ENCODE measurements at places on chromosomes 16 and 17.
A peak's percentile ranks its signal among the peaks of the same experiment; 100 is the strongest.

- DNase-seq, result no peak
These were observed 15.7 kb downstream of the RBL2 start for GRCh38 chr16:53449816-53450517.

- DNase-seq, result peak; percentile 94
These were observed at the start of gene SOCS1 for GRCh38 chr16:11255737-11256660. Gene SOCS1 (minus strand): TSS chr16:11256204. CDS start chr16:11255478, 726 bp downstream.

DNA sequence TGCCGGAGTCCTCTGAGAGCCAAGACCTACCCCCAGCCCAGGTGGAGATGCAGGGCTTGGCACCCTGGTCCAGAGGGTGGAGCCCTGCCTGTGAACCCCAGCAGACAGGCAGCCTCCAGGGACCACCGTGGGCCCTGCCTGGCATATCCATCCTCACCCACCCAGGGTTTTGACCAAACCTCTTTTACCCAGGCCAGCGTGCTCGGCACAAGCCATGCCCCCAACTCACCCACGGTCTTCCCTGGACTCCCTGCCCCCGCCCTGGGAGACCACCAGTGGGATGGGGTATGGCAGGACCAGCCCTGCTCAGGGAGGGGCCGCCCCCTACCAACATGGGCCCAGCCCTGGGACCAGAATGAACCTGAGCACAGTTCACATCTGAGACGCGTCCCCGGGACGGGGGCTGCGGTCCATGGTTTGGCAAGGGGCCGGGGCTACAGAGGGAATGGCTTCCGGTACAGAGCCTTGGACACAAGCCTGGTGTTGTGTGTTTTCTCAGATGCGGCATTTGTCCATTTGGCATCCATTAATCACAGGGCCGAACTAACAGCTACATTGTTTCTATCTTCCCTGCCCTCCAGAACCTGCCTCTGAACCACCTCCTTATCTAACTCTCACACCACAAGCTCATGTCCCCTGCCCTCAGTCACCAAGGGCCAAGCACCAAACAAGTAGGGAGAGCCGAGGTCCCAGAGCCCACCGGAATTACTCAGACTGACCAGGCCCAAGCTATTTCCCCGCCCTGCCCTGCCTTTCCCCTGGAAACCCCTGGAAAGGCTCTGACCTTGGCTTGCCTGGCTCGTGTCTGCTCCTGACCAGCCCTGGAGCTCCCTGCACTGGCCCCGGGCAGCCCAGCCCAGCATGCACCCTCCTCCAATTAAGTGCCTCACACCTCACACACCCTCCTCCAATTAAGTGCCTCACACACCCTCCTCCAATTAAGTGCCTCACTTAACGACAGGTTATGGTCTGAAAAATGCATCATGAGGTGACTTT lies 14.1 kb downstream of the HS3ST6 start:
- DNase-seq, result no peak

GRCh38 chr17:39765175-39765574 lies 27.4 kb downstream of the GRB7 start:
- DNase-seq, result no peak

DNA sequence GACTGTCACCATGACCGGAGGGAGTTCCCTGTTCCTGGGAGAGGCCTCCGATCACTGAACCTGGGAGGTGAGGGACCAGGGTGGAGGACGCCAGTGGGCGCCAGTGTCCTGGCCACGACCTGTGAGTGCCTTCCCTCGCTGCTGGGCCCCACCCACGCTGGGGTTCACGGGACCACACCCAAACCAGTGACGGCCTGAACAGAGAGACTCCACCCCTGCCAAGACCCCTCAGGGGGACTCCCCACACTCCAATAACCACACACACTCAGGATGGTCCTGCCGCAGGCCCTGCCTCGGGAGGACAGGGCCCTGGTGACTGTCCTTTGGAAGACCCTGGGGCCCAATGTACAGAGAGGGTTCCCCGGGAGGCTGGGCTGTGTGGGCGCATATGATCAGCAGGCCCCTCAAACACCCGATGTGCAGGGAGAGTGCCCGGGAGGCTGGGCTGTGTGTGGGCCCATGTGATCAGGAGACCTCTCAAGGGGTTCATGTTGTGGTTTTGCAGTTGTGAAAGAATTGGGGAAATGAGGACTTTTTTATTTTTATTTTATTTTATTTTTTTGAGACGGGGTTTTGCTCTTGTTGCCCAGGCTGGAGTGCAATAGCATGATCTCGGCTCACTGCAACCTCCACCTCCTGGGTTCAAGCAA lies 26.6 kb downstream of the TPSD1 start:
- DNase-seq, result no peak

GRCh38 chr17:2295575-2295974 lies 8.0 kb downstream of the SMG6 start:
- DNase-seq, result peak; percentile 42

DNA sequence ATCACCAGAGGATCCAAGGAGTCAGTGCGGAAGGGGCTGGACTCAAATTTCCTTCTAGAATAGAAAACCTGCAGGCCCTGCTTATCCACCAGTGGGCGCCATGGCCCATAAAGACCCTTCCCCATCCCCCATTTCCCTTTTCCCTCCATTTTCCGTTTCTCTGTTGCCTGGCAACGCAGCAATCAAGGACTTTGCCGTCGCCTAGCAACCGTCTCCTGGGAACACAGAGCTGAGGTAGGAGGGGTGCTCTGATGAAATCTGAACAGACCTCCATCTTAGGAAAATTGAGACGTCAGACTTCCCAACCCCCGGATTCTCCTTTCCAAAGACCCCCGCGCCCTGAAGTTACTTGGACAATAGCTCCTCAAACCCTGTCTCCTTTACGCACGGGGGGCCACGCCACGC lies 5.7 kb downstream of the DLG4 start:
- peak; percentile 63 for DNase-seq

DNA sequence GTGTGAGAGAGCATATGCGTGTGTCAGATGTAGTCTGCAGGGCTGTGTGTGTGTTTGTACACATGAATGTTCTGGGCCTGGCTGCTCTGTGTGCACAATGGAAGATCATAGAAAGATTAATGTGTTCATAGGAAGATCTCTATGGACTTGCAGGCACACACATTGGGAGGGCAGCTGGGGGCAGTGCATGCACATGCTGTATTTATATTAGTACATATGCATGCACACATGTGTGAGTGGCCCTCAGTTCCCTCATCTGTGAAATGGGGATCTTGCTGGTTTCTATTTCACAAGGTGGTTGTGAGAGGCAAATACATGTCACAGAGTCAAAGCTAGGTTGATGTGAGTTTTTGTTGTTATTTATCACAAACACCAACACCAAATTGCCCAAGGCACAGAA lies 2.1 kb downstream of the CA7 start:
- no peak for DNase-seq

GRCh38 chr16:11520442-11520841 lies 66.3 kb downstream of the LITAF start:
- no peak for DNase-seq

GRCh38 chr17:9238340-9239245 lies 217.3 kb downstream of the NTN1 start:
- DNase-seq, result no peak

- peak; percentile 71 for DNase-seq
These were observed at the start of gene EME2 for GRCh38 chr16:1772362-1772907. Gene EME2 (plus strand): TSS chr16:1772810. CDS start chr16:1773228, 418 bp downstream.

- DNase-seq, result no peak
These were observed 591 bp downstream of the NPW start for GRCh38 chr16:2019921-2020831.

GRCh38 chr17:40364121-40364861 lies at the start of gene GJD3:
Gene GJD3 (minus strand): TSS chr17:40364737. CDS start chr17:40363815, 922 bp downstream.
- no peak for DNase-seq

DNA sequence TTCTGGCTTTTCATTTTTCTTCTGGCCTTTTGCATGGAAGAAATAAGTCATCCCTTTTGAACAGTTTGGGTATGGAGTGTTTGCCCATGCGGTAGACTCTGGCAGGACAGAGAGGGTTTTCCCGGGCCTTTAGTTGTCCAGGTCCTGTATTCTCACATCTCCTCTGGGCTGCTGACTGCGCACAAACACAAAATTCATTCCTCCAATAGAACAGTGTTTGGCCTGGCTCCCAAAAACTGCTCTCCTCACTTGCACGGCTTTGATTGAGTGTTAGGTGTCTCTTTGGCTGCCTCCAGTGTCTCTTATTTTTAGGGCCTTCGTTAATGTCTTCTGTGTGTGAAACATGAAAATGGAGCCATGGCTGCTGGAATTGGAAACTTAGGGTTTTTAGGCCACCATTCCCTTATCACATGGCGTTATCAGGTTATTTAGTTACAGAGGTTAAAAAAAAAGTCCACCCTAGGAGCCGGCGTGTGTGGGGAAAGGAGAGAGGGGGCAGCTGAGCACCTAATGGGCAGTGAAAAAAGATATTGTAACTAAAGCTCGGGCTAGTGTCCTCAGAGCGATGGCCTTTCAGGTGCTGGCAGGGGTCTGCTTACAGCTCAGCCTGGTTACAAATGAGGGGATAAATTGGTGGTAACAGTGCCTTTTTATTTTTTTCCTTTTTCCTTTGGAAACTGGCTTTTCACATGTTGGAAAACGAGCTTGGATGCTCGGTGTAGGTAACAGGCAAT lies 47.3 kb downstream of the PRKCA start:
- DNase-seq, result no peak

DNA sequence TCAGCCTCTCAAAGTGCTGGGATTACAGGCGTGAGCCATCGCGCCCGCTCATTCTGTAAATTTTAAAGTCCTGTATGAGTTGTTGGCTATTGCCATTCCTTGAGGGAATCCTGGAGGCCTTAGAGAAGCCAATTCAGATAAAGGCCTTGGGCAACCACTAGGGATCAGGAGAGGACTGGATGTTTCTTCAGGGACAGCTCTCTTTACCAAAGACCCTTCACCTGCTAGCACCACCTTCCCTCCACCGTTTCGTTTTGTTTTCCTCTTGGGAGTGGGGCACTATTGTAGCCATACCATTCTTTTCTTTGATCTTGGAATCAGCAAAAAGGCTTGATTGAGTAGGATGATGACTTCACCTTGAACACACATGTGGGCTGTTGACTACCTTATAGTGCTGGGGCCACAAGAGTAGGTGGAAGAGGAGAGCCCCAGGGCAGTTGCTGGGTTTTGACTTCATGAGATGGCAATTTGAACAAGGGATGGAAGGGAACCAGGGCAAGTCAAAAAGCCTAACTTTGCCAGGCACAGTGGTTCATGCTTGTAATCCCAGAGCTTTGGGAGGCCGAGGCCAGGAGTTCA lies 7.0 kb upstream of the ANKRD40CL start:
- no peak for DNase-seq

DNA sequence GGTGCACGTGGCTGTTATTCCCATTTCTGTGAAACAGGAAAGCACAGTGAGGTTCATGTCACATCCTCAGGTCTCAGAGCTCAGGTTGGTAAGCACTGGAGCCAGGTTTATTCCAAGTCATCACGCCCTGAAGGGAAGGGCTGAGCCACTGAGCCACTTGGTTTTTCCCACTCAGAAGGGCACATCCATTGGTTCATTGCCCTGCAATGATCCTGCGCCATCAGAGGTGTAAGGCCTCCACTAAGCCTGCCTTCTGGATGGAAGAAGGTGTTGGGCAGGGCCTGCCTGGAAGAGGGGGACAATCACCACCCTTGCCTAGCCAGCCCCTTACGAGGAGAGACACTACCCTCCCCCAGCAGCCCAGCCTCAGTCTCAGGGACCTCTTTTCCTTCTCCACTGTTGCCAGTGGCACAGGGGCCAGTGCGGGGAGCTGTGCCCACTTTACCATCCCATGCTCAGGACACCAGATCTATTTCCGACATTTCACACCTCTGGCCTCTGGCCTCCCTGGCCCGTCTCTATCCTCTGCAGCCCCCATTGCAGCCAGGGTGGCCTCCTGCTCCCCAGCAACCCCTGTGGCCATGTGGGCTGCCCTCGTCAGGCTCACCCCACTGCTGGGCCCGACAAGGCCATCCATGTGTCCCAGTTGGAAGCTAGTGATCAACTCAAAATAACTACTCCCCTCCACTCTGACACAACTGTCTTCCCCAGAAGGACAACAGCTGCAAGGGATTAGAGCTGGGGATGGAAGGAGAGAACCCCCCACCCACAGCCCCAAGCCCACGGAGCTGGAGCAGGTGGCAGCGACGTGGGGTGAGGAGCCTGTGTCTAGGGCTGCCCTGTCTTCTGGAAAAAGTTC lies 29.9 kb downstream of the CFAP20 start:
- no peak for DNase-seq

- DNase-seq, result peak; percentile 78
These were observed at the start of gene CORO6 for GRCh38 chr17:29622337-29623282. Gene CORO6 (minus strand): TSS chr17:29622912. CDS start chr17:29621421, 1,491 bp downstream.

- DNase-seq, result no peak
These were observed 3.6 kb downstream of the CES5A start for GRCh38 chr16:55871411-55872038.

GRCh38 chr17:74767111-74767516 lies 9.0 kb downstream of the NAT9 start:
- DNase-seq, result no peak

GRCh38 chr17:56257075-56257474 lies 103.8 kb downstream of the ANKFN1 start:
- no peak for DNase-seq

DNA sequence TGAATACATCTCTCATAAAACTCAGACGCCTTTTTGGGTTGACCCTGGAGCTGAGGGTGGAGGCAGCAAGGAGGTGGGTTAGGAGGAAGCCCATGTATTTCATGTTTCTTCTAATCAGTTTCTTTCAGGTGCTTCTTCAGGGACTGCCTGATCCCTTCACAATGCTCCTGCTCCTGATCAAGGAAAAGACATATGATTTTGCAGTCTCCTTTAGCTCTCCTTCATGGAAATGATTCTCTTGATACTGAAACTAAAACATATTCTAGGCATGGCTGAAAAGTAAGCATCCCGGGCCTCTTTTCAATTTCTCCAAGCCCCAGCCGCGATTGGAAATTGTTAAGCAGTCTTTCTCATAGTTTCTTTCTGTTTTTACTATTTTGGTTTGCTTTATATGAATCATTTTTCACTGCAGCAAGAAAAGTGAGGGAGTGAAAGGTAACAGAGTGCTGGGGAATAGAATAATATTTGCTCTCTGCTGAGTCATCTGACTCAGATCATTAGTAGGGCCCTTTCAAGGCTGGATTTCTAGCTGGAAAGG lies 730.7 kb downstream of the CDH11 start:
- no peak for DNase-seq

- DNase-seq, result peak; percentile 68
These were observed 13.7 kb downstream of the C16orf95 start for GRCh38 chr16:87303431-87303930.

DNA sequence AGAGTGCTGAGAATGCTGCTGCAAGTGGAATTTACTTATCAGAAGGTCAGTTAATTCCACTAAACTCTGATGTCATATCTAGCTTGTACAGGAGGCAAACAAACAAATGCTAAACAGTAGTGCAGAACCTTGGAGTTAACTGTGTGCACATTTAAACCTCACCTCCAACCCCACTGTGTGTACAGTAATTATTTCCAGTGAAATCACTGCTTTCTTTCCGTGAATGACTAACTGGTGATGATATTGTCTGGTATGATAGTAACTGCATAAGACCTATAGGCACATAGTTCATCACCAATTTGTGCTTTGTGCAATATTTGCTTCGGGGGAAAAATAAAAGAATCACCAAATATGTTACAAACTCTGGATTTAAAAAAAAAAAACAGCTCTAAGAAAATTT lies 492.5 kb upstream of the HSBP1 start:
- DNase-seq, result no peak

DNA sequence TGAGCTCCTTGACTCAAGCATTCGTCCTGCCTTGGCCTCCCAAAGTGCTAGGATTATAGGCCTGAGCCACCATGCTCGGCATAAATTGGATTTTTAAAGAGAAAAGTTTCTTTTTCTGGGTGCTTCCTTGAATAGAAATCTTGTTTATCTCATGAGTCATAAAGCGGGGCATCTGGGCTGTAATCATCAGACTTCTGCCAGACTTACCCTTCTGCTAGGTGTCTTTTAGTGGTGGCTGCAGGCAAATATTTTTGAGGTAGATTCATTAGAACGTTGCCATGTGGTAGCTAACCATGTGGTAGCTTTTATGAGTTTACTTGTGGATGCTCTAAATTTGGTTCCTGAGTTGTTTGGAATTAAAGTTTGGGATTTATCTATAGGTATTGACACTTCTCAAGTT lies 13.4 kb downstream of the PGS1 start:
- DNase-seq, result no peak
